Hematopoietic multipotent progenitor cell treated with erythropoietin and hydrocortisone succinate and interleukin-3 and kit ligand, for 4 days (in vitro differentiated cells): ENCODE measurements at places on chromosomes 12 and 14.
A peak's percentile ranks its signal among the peaks of the same experiment; 100 is the strongest.

DNA sequence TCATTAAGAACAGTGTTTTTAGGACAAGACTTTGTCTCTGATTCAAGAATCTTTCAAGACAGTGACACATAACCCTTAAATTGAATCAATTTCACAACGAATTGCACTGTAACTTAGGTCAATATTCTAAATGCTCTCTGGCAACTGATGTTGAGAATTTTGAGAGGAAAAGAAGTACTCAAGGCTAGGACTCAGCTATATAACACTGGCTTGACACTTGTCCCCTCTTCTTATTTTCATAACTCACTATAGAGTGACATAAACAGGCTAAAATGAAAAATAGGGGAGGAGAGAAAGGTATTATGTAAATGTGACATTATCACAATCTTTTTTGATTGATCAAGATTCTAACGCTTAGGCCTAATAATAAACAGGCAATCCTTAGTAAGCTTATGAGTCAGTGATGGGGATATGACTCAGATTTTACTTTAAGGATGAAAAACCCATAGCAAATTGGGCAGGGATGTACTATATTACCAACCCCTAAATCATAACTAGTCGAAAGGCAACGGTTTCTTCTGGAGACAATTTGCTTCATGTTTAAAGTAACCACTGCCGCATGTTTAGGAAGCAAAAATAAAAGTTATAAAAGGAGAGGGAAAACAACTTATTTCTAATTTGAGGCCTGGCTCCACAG is 10.9 kb downstream of the BTG1 start:
- no peak for DNase-seq

- no peak for DNase-seq
Measured at GRCh38 chr12:76943008-76943407, 64.2 kb upstream of the CSRP2 start.

GRCh38 chr12:84779169-84779568 is 133.4 kb downstream of the SLC6A15 start:
- no peak for DNase-seq

DNA sequence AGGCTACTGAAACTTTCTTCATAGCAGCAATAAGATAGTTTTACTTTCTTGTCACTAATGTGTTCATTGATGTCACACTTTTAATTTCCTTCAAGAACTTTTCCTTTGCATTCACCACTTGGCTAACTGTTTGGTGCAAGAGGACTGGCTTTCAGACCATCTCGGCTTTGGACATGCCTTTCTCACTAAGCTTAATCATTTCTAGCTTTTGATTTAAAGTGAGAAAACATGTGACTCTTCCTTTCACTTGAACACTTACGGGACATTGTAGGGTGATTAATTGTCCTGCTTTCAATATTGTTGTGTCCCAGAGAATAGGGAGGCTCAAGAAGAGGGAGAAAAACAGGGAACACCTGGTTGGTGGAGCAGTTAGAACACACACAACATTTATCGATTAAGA is 41.9 kb downstream of the IFNG start:
- no peak for DNase-seq

GRCh38 chr12:48286665-48287064 is 64.1 kb downstream of the ZNF641 start:
- DNase-seq: peak; percentile 65

DNA sequence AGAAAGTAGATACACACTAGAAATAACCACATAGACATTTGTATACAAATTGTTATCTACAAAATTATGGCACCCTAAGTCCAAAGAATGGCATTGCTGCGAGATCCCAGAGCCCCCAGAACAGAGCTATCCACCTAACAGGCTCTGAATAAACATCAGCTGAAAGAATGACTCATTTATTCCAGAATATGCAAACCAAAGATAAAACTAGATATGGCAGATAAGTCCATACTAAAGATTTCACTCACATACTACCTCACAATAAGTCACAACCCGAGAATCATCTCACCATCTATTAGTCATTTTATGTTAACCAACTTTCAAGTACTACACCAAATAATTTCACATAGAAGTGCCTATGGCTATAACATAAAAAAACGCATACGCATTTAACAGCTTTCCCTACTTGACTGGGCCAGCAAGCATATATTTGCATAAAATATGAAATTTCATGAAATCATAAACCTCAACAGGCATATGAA is 5.6 kb downstream of the CNIH1 start:
- DNase-seq: peak; percentile 69

DNA sequence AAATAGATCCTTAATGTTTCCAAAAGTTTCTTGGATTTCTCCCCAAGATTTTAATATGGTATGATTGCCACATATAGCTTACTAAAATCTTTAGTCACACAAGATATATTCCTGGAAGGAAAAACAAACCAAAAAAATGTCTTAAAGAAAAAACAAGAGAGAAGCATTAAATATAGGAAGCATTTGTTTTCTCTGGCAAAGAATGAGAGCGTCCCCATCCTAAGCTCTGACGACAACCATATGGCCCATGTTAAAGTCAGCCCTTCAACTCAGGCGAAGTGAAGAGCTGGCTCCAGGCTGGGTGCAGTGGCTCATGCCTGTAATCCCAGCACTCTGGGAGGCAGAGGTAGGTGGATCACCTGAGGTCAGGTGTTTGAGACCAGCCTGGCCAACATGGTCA is 35.6 kb downstream of the GCH1 start:
- DNase-seq: no peak

DNA sequence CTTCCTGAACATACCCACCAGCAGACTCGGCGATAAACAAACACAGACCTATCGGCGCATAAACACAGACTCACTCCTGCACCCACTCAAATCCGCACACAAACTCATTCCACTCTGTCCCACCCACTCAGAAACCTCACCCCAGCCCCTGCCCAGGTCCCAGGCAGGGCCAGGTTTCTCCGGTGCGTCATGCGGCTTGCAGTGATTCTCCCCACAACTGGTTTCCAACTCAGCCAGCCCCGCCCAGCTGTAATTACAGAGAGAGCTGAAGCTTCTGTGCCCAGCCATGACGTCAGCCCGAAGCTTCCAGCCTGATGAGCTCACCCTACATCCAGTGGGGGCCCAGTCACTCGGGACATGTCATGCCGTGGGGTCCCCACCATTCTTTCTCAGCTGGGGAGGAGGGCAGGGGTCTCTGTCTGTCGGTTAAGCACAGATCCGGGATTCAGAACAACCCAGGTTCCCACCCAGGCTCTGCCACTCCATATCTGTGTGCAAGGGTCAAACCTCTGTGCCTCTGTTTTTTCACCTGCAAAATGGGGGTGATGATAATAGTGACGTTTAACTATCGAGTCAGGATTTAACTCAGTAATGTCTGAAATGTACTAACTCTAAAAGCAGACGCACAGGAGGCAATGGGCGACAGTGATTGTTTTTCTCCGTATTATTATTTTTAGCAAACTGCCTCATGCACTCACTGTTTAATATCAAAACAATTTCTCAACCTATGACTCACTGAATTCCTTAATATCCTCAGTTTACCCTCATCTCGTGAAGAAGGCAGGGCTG is 2.3 kb upstream of the HSPB8 start:
- peak; percentile 7 for DNase-seq

GRCh38 chr12:22248121-22248520 is 86.4 kb downstream of the ST8SIA1 start:
- DNase-seq: no peak

DNA sequence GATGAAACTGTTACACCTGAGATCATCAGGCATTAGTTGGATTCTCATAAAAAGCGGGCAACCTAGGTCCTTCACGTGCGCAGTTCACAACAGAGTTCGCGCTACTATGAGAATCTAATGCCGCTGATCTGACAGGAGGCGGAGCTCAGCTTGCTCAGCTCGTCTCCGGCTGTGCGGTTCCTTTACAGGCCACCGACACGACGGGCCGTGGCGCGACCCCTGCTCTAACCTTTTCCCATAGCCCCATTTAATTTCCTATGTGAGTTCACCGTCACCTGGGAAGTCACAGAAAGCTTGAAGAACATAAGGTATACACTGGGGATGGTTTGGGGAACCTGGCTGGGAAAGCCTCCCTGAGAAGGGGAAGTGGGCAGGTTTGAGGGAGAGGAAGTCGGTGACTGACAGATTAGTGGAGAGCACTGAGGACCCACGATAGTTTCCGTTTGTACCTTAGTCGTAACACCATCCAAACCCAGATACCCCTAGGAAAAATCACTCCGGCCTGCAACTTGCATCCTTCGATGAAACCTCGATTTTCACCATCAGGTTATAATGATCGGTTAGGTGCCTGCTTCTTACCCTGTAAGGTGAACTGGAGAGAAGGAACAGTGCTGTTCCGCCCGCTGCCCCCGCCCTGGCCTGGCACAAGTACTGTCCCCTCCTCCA is 2.8 kb upstream of the AAAS start:
- DNase-seq: peak; percentile 84

GRCh38 chr14:33767586-33768457 is 183.1 kb downstream of the EGLN3 start:
- DNase-seq: no peak

- DNase-seq: no peak
Measured at GRCh38 chr14:72723858-72724530, 169.9 kb downstream of the DPF3 start.

GRCh38 chr14:53002576-53002975 is 51.7 kb upstream of the FERMT2 start:
- peak; percentile 38 for DNase-seq

DNA sequence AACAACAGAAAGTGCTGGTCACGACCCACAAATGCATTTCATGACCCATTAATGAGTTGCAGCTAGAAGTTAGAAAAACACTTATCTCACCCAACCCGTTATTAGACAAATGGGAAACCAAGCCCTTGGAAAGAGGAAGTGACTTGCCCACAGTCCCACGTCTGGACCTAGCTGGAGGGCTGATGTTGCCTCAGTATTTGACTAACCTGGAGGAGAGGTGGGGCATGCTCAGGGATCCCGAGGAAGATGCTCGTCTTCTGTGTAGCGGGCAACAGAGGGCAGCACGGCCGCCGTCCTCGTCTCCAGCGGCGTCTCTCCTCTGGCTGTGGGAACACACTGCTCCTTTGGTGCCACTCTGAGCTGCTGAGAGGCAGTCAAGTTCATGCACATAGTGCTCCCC is 12.7 kb downstream of the CCND2 start:
- DNase-seq: peak; percentile 81

DNA sequence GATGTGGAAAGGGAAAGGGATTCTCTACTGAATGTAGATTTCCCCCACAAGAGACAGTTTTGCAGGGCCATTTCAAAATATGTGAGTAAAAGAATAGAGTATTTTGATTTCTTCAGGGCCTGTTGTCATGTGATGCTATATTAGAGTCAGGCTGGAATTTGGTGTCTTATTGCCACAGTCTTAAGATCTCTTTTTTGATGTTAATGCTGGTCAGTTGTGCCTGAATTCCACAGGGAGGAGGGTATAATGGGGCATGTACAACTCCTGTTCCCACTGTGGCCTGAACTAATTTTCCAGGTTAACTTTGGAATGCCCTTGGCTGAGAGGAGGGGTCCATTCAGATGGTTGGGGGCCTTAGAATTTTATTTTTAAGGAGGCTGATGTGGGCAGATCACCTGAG is 111.0 kb upstream of the MAX start:
- no peak for DNase-seq

GRCh38 chr14:104393898-104394381 is 185.6 kb upstream of the C14orf180 start:
- peak; percentile 99 for DNase-seq

DNA sequence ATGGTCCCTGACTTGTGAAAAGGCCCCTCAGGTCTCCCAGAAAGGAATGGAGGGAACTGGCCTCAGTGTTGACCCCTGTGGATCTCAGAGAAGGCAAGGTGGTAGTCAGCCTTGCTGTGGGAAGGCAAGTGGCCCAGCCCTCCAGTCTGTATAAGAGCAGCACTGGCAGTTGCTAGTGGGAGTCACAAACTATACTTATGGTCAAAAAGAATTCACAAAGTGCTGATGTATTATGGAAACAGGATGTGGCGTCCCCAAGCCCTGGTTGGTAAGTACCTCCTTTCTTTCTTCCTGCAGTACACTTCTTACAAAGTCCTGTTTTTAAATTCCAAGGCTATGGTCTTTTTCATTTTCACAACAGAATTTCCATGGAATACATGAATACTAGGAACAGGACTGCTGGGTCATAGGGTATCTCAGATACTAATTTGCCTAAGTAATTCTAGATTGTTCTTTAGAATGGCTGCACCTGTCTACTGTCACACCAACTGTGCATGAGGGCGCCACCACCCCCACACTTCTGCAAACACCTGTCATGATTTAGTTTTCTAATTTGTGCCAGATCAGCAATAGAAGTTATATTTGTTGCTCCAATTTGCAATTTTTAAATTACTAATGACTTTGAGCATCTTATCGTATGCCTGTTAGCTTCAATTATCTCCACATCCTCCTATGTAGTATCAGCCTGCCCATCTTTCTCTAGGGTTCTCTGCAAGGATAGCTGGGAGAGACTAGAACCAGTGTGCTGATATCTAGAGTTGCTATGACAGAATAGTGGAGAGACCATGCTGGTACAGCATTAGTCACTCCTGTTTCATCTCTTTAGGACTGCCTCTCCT is 40.7 kb upstream of the TMEM263 start:
- DNase-seq: no peak

- DNase-seq: no peak
Measured at GRCh38 chr14:44168566-44168965, 338.5 kb downstream of the FSCB start.

DNA sequence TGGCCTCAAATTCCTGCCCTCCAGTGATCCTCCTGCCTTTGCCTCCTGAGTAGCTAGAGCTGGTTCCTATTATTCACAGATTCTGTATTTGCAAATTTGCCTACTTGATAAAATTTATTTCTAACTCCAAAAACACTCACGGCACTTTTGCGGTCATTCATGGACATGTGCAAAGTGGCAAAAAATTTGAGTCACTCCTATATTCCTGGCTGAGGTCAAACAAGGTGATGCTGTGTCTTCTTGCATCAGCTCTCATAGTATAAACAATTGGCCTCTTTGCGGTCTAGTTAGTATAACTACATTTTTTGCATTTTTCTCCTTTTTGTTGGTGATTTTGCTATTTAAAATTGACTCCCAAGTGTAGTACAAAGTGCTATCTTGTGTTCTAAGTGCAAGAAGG is 24.7 kb downstream of the ATF1 start:
- no peak for DNase-seq

- peak; percentile 54 for DNase-seq
Measured at GRCh38 chr14:95784137-95784536, 70.2 kb upstream of the TCL1A start.

DNA sequence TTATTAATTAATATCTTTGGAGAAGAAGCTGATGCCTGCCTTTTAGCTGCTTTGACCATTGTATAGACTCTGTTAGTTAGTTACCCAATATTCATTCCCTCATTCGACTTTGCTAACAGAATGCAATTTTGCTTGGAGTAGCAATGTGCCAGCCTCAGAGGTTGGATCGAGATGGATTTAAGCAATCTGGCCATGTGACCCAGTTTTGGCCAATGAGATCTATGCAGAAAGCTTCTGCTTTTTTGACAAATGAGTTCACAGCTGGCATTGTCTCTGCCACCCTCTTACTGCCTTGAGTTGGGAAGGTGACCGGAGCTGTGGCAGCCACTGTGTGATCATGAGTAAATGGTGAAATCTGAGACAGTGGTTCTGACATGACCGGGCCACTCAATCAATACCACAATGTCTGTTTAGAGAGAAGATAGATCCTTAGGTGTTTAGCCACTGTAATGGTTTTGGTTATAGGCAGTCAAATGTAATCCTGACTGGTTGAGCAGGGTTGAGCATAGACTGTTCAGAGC is 74.9 kb upstream of the MED13L start:
- DNase-seq: no peak
